ENCODE measurements at places on chromosomes 16 and 17.

DNA sequence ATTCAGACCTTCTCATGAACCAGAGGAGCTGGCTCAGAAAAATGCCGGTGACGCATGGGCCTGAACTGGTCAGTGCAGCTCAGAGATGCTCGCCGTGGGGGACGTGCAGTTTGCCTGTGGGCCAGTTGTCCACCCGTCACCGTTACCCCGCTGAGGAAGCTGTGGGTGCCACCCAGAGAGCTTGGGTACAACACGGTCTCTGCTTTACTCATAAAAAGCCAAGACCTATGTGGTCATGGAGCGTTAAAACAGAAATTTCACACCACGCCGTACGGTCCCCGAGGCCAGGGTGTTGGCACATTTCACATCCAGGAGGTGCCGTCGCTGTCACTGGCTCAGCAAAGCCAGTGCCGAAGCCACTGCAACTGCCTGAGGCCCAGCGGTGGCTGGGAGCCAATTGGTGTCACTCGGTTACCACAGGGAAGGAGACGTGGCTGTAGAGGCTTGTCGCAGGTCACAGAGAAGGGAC lies 120.9 kb downstream of the METRNL start:
- peak; percentile 81 for DNase-seq

DNA sequence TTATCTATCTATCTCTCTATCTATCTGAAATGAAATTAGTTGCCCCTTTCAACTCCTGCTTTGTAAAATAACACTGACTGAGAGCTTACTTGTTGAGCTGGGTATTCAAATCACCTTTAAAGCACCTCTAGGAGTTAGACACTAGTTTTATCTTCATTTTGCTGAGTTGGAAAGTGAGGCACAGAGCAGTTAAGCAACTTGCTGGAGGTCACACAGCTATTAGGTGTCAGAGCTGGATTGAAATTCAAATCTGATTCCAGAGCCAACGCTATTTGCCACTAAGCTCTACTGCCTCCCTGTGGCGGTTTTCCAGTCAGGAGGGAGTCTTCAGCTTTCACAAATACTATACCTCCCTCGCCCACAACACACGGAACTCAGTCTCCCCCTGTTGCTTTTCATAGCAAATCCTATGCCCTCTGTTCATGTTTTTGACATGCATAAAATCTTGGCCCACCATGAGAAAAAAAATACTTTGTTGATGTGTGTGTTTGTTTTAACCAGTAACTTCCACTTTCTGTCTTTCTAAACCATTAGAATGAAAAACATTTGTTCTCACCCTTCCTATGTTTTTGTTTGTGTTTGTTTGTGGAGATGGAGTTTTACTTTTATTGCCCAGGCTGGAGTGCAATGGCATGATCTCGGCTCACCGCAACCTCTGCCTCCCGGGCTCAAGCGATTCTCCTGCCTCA lies 74.8 kb upstream of the SMURF2 start:
- DNase-seq, result peak; percentile 82

DNA sequence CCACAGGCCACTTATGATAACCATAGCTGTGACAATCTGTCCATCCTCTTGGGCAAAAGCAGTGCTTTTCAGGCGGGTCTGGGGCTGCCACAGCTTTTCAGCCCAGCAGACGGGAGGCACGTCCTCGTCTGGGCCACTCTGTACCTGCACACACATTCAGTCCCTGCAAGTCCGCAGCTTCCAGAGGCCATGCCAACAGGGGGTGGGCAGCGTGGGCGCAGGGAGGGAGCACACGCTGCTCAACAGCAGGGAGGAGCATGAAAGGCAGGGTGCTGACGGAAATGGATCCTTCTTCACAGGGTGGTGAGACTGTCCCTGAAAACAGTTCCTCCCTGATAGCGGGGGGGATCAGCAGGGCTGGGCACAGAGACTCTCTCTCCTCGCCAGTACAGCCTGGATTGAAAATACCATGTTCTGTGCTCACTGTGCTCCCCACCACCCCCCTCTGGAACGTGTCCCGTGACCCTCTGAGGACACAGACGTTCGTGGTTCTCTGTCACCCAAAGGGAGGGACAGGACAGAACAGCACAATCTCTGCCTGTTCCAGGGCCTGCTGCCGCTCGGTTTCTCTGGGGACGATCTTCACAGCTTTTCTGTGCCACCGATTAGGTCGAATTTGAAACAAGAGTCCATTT lies 41.7 kb downstream of the PEMT start:
- DNase-seq, result no peak

- DNase-seq, result no peak
Measured at GRCh38 chr17:8806926-8807550, 7.9 kb upstream of the MFSD6L start.

GRCh38 chr17:50186661-50187393 lies 14.6 kb downstream of the COL1A1 start:
- no peak for DNase-seq

GRCh38 chr16:26118575-26118974 lies 426.8 kb downstream of the HS3ST4 start:
- no peak for DNase-seq

DNA sequence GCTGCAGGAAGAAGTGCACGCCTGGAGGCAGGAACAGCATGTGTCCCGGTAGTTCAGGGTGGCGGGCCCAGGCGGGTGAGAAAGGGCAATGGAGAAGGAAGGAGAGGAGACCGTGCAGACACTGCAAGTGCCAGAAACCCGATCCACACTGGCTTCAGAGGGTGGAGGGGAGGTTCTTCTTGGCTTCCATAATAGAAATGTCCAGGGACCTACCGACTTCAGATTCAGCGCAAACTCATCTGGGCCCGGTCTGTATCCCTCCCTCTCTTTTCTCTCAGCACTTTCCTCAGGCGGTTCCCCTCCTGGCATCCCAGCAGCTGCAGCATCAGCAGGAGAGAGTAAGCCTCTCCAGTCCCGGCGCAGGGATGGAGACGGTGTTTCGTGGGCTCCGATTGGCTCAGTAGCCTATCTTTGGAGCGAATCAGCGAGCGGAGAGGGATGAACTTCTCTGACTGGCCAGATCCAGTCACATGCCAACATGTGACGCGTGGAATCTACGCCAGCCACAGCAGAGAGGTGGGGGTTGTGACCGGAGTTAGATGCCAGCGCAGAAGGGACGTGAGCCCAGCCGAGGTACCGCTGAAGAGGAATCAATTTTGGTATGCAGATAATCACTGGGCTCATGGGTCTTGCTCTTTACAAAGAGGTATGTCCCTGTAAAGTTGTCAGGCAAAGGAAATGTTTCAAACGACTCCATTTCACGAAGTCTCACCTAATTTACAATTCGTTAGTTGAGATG lies 1.9 kb upstream of the PRPSAP2 start:
- DNase-seq, result peak; percentile 95

DNA sequence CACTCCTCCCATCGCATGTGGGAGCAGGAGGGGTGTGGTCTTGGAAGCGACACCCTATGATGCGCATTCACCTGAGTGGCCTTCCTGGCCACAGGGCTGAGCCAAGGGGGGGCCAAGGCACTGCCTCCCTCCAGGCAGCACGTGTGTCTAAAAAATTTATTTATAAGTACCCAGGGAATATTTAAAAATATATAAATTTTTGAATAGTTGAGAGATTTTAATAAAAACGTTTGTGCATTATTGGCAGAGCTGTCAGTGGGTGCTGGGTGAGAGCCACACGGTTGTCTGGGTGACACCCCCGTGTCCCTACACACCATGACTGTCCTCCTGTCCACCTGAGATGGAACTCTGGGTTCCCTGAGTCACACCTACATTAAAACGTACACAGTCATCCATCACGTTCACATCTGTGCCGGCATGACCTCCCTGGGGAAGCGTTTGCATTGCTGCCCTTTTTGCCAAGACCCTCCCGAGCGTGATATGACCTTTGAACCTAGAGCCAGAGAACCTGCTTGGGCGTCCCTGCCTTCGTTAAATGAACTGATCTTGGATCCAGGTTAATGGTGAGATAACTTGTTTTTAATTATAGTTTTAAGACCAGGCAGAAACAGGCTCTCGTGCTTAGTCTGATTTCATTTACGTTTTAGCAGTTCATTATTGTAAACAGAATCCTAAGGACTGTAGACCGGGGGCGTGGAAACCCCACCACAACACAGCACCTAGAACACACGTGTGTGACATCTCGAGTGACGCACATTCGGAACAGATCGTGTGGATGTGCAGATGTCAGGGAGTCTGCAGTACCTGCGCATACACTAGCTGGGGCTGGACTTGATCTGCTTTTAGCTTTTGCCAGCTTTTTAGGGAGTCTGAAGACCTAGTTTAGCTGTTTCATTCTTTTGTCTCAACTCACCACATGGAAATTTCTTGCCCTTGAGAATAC lies 192.8 kb upstream of the CHMP6 start:
- DNase-seq, result no peak
